Activated T-cell treated with anti-CD3 and anti-CD28 coated beads, Interleukin-2, amount 50 U/mL, for 4 hours (primary cell): ENCODE measurements at places on chromosomes 4 and X. TPM values are rescaled to one million over a fixed set of nuclear protein-coding genes. Genes with fewer than 3 reads are reported as not detected.

- DNase-seq: no peak
These were observed 38.5 kb upstream of the STPG2 start for GRCh38 chr4:98181809-98182208.

- no peak for DNase-seq
These were observed 21.4 kb upstream of the FAM9B start for GRCh38 chrX:9055354-9055753.

GRCh38 chr4:11843927-11844326, 415.2 kb upstream of the HS3ST1 start:
- no peak for DNase-seq

DNA sequence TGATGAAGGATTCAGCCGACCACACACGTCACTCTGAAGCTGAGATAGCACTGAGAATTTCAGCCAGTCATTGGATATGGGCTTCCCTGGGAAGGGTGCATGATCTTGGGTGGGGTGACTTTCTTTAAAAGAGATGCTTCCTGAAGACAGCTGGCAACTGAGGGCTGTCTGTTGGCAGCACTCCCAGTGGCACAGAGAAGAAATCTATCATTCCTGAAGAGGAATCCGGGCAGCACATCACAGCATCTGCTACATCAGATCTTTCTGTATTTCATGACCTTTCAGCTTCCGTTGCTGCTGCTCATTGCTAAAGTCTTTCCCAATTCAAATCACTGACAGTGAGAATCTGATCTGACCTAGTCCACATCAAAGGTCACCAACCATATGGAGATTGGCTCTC, 193.8 kb upstream of the RBPJ start:
- no peak for DNase-seq

- no peak for DNase-seq
These were observed 114.6 kb downstream of the TBCK start for GRCh38 chr4:106201373-106201772.

DNA sequence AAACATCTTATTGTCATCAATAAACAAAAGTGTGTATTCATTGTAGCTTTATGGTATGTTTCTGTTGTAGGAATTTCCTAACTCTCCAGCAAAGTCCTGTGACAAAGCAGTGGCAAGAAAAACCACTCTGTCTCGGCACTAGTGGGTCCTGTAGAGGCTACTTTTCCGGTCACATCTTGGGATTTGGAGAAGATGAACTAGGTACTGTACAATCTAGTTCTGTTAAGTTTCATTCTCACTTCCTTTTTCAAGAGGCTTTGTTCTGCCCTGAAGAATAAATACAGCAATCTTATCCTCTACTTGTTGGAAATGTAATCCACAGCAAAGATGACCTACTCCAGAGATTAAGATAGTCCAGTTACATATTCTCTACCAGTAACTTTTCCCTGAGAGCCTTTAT, 69.3 kb downstream of the HHIP start:
- DNase-seq: no peak

DNA sequence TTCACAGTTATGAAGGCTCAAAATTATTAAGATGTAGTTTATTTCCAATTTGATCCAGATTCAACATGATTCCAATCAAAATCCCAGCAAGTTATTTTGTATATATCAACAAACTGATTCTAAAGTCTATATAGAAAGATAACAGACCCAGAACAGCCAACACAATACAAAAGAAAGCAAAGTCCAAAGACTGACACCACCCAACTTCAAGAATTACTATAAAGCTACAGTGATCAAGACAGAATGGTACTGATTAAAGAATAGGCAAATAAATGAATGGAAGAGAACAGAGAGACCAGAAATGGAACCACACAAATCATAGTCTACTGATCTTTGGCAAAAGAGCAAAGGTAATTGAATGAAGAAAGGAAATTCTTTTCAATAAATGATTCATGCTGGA, 34.9 kb downstream of the NFXL1 start:
- no peak for DNase-seq

- no peak for DNase-seq
These were observed 129.6 kb upstream of the TBL1X start for GRCh38 chrX:9335251-9335650.

GRCh38 chr4:73815145-73815544, 21.3 kb upstream of the CXCL6 start:
- DNase-seq: no peak

DNA sequence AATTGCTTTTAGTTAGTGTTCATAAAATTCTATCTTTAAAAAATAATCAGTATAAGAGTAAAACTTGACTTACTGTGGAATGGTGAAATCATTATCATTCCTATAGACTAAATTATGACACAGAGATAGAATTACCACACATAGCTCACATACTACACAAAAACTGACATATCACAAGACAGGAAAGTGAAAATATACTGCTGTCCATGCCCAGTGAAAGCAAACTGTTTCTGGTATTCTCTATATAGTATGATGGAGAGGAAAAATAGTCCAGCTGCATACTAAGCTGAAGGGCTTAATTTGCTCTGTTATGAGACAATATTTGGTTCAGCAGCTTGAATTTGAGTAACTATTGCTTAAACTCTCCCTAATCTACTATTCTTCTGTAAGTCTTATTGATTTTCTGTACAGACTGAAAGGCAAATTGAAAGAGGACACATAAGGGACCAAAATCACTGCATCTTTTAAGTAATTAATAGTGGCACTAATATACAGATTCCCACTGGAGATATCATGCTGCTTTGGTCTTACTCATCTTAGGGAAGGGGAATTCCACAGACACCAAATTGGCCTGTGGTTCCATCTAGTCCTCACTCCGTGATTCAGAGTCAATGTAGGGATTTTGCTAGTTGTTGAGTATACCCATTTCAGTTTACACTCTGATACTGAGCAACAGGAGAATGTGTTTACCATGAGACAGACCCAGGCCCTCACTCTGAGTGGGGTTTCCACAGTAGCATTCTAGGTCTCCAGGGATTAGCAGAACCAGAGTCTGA, 47.4 kb upstream of the AGA start:
- no peak for DNase-seq

The LEF1 gene
- 140 TPM for total RNA-seq

The RNF128 gene
- total RNA-seq: not detected

The RIPPLY1 gene
- not detected for total RNA-seq

The MTNR1A gene
- total RNA-seq: not detected

The ADGRL3 gene
- total RNA-seq: not detected

The FATE1 gene
- total RNA-seq: not detected

The SHOX gene
- not detected for total RNA-seq

The FRMPD3 gene
- not detected for total RNA-seq
